Umbilical cord (tissue), 2 donors: ENCODE measurements at places on chromosomes 11 and 22.

DNA sequence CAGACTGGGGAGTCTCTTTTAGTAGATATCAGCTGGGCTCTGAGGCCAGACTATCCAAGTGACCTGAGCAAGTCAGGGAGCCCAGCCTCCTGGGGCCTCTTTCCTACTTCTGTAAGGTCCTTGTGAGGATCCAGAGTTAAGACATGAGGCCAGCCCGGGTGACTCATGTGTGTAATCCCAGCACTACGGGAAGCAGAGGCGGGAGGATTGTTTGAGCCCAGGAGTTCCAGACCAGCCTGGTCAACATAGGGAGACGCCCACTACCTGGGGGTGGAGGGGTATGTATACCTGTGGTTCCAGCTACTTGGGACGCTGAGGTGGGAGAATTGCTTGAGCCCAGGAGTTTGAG is 36.9 kb upstream of the POLA2 start:
- peak; percentile 91 for DNase-seq

GRCh38 chr22:26245001-26245400 is 75.7 kb downstream of the SEZ6L start:
- no peak for DNase-seq

GRCh38 chr22:26017932-26018331 is 151.3 kb upstream of the SEZ6L start:
- no peak for DNase-seq

GRCh38 chr11:11755871-11756270 is 85.9 kb upstream of the USP47 start:
- DNase-seq = no peak

- DNase-seq = no peak
Measured at GRCh38 chr22:36411589-36412258, 24.0 kb upstream of the MYH9 start.

GRCh38 chr11:42772886-42773285 is 538.9 kb upstream of the API5 start:
- DNase-seq = no peak

GRCh38 chr11:330694-331357 is 10.2 kb upstream of the IFITM3 start:
- DNase-seq = no peak

DNA sequence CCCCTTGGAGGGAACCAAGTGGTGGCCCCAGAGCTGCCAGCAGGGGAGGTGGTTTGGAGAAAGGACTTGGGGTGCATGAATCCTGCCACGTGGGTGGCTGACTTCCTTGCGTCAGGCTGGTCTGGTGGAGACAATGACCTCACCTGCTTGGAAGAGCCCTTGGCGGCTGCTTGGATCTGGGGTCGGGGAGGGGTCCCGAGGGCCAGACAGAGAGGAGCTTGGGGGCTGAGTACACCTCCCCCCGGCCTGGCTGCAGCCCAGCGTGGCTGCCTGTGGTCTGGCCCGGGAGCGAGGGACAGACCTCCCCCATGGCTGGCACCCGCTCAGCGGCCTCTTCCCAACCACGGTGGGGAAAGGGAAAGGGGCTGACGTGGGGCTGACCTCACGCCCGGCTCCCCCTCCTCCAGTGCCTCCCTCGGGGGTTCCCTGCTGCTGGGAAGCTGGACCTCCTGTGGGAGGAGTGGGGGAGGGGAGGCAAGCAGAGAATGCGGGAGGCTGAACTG is 13.8 kb downstream of the LIF start:
- DNase-seq = no peak

- DNase-seq = peak; percentile 10
Measured at GRCh38 chr11:59009661-59010060, 70.4 kb downstream of the GLYATL1 start.

DNA sequence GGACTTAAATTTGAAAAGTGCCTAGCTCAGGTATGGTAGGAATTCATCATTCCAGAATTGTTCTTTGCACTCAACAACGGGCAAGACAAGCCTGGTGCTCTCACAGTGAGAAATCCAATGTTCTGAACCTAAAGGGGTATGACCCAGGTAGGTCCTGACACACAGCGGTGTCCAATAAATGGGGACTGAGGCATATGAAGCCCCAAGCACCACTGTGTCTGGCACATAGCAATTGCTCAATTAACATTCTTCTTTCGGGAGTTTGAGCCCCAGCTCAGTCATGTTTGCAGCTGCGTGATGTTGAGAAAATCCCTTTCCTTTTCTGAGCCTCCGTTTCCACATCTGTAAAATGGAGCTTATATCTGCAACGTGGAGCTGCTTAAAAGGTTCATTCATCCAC is 535.8 kb downstream of the MIAT start:
- DNase-seq = no peak

- peak; percentile 54 for DNase-seq
Measured at GRCh38 chr22:28817919-28818859, 17.8 kb upstream of the XBP1 start.

DNA sequence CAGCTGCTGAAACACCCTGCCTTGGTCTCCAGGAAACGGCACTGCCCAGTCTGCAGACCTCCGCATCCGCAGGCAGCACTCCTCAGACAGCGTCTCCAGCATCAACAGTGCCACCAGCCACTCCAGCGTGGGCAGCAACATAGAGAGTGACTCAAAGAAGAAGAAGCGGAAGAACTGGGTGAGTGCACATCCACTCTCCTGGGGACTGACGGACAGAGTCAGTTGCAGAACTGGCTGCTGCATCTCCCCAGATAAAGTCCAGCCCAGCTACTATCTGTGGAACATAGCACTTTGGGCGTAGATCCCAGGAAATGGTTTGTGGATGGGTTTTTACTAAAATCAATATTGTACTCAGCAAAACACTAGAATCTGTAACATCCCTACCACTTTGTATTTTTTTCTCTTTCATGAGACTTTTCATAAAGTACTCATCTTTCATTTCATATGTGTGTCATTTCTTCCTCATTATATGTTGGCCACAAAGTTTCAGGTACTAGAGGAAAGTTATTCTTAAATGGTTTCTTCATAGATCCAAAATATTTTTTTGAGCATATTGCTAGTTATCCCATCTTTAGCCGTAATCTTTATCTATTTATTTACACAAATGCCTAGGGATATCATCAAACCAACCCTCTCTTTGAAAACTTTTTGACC is 80.1 kb downstream of the DBX1 start:
- DNase-seq = no peak
